Epithelial cell of proximal tubule (primary cell): ENCODE measurements at places on chromosomes 11 and 22.

DNA sequence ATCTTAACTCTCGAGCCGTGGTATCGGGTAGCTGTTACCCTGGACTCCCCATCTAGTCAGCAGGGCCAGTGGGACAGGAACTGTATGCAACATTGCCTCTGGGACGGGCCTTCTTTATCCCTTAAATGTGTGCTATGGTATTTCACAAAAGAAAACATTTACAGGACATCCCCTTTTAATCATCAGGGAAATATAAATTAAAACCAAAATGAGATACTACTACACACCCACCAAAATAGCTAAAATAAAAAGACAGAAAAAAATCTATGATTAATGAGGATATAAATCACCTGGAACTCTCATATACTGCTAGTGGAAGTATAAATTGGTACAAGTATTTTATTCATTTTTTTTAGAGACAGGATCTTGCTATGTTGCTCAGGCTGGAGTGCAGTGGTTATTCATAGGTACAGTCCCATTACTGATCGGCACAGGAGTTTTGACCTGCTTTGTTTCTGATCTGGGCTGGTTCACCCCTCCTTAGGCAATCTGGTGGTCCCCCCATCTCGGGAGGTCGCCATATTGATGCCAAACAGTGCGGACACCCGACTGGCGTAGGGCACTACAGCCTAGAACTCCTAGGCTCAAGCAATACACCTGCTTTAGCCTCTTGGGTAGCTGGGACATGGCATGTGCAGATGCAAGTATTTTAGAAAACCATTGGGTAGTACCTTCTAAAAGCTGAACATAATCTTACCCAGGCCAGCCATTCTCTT is 9.3 kb downstream of the RSPH14 start:
- DNase-seq: no peak

- DNase-seq: no peak
These were observed 42.9 kb downstream of the YWHAH start for GRCh38 chr22:31987218-31987617.

DNA sequence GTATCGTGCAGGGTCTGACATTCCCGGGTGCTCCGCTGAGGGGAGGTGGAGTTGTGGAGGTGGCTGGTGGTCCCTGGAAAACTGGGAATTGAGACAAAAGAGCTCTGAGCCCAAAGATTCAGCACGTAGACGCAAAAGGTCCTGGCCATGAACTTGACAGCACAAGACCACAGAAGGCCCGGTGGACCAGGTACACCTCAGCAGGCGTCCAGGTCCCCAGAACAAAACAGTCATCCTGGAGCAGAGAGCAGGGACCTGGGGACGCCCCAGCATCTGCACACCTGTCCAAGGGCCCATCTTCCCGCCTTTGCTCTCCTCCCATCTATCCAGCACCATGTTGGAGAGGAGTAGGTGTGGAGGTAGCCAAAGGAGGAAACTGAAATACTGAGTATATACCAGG is 13.8 kb upstream of the MB start:
- no peak for DNase-seq

GRCh38 chr22:47151490-47151889 is 389.0 kb downstream of the TBC1D22A start:
- DNase-seq: no peak

- no peak for DNase-seq
These were observed 15.8 kb upstream of the PKNOX2 start for GRCh38 chr11:125148743-125149142.
